ENCODE measurements at places on chromosomes 12 and 14. TPM values are rescaled to one million over a fixed set of nuclear protein-coding genes. Genes with fewer than 3 reads are reported as not detected.
A peak's percentile ranks its signal among the peaks of the same experiment; 100 is the strongest.

GRCh38 chr12:12507121-12507520 is 55.5 kb downstream of the DUSP16 start:
- no peak for DNase-seq

GRCh38 chr12:132909030-132909368 is 21.6 kb upstream of the CHFR start:
- DNase-seq: no peak

DNA sequence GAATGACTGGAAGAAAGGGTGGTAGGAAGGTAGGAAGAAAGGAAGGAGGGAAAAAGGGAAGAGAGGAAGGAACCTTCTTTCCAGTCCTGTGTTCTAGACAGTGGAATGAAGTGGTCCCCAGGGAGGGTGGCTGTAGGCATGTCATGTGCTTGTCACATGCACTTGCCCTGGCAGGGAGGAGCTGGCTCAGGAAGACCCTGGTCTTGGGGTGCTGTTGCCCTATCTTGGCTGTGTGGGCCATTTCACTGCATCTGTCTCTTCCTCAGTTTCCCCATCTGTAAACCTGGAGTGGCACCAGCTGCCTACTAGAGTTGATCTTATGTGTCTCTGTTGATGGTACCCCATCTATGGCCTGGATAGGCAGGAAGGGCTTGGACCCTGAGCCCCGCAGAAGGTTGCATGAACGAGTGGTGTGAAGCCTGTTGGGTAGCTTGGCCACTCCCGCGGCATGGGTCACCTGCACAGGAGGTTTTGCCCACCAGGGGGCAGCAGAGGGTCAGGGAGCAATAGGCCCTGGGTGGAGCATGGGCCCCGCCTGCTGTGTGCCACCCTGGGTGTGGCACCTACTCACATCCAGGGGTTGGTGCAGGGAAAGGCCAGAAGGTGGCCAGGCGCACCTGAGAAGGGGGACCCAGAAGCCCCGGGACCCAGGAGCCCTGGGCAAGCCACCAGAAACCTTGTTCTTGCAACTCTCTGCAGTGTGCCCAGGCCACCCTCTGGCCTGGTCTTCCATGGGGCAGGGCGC is 25.1 kb downstream of the MEG3 start:
- DNase-seq: no peak

GRCh38 chr12:5374713-5375112 is 57.2 kb upstream of the NTF3 start:
- DNase-seq: no peak

DNA sequence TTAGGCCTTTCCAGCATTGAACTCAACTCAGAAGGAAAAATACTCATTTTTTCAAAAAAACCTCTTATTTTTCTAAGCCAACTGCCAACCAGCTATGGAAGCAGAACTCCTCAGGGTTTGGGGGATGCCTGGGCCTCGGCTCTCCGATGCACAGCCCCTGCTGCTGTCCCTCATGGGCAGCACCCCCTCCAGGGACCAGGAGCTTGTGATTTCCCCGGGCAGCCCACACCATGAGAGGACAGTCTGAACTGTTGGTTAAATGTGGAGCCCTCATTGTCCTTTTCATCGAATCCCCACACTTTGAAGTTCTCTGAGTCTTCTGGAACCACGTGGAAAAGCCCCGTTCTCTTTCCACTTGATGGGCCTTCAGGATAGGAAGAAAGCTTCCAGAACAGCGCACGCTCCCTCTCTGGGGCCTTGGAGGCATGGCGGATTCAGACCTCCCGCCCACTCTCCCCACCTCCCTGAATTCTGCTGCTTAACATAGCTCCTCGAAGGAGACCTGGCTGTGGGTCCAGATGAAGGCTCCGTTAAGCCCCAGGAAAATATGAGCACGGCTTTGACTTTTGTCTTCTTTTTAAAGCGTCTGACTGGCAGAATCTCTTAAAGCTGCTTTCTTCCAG is 156.6 kb downstream of the CALM1 start:
- no peak for DNase-seq

GRCh38 chr14:72906879-72907278 is 13.0 kb upstream of the DPF3 start:
- no peak for DNase-seq

DNA sequence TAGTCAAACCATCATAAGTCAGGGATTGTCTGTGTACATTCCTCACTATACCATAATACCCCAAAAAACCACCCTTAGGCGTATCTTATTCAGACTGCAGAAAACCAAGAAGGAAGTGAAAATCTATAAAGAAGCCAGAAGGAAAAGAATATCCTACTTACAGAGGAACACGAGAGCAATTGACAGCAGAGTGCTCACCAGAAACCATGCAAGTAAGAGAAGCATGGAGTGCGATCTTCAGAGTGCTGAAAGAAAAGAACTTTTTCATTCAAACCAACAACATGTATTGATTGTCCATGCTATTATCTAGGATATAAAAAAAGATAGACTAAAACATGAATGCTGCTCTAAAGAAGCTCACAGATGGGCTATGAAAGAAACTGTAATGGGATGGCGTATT is 50.8 kb downstream of the STXBP6 start:
- no peak for DNase-seq

- DNase-seq: no peak
These were observed 32.8 kb downstream of the ERP29 start for GRCh38 chr12:112046003-112046402.

GRCh38 chr14:105492031-105492970 is 1.3 kb downstream of the TEDC1 start:
- DNase-seq: no peak

GRCh38 chr12:52195065-52195730 is 3.4 kb upstream of the KRT80 start:
- DNase-seq: no peak

DNA sequence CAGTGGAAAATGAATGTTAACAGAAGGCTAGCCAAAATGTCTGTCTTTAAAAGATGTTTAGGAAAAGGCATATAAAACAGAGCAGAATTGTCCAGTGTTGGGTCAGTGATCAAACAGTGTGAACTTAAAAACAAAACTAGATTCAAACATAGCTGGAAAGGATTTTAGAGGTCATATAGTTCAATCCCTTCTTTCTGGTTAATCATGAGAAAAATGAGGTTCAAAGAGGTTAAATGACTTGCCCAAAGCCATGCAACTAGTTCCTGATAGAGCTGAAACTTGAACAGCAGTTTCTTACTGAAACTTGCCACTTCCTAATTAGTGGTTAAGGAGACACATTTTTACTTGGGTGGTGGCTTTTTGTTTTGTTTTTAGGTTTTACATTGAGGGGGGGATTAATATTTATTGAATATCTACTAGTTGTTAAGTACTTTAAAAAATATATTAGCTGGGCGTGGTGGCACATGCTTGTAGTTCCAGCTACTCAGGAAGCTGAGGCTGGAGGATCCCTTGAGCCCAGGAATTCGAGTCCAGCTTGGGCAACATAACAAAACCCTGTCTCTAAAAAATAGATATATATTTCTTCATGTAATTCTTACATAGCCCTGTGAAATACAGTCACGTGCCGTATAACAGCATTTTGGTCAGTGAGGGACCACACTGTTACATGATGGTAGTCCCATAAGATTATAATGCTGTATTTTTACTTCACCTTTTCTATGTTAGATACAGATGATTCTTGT is 20.4 kb downstream of the ACVR1B start:
- DNase-seq: peak; percentile 67

KIF26A gene
- not detected for total RNA-seq

- peak; percentile 37 for DNase-seq
These were observed 22.4 kb upstream of the GPR33 start for GRCh38 chr14:31510222-31510621.

- no peak for DNase-seq
These were observed 771.6 kb downstream of the LRFN5 start for GRCh38 chr14:42378274-42378673.

DNA sequence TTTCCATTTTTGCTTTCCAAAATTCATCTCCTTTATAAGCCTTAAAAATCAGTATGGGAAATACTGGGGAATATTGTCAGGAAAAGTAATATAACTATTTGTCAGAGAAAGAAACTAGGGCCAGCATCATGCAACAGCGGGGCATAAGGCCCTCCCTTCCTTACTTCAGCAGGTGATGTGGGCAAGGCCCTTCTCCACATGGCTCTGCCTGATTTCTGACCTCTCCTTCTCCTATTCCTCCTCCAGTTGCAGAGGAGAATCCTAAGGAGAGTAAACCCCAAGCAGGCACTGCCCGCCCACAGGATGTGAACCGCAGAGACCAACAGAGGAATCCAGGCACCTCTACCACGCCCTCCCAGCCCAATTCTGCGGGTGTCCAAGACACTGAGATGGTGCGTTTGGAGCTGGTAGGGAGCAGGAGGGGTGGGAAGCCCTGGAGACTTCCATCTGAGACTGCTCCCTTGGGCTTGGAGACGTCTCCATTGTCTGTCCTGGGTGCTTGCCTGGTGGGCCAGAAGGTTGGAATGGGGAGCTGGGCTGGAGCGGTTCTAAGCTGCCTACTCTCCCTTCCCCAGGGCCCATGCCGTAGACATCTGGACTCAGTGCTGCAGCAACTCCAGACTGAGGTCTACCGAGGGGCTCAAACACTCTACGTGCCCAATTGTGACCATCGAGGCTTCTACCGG is 2.7 kb upstream of the SOAT2 start:
- no peak for DNase-seq

DNA sequence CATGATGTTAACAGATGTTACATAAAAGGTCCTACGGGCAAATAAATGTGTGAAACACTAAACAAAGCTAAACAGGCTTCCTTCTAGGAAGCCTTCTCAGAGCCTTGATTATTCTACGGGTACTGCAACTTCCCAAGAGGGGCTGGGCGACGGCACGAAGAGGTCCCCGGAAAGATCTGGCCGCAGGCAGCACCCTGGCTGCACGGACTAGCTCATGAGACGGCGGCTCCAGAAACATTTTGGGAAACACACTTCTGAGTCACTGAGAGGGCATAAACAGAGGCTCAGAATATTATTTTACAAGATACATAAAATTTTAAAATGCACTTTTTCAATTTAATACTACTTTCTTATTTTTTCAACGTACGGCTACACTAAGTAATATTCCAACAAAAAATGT is 19.4 kb downstream of the STX2 start:
- DNase-seq: no peak

DNA sequence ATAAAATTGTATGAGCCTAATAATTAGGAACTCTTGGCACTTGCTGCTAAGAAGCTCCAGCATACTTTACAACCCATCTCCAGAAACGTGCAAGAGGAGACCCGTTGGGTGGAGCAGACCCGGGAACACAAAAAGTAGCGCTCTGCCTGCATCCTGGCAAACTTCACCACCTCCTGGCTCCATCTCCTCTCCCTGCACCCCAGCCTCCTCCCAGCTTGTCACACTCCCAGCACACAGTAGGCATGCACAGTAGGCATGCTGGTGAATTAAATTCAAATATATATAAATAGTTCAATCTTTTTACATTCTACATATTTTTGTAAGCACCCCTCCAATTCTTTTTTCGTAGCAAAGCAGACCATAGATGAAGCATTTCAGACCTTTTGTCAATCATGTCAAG is 1.2 kb downstream of the VSIG10 start:
- no peak for DNase-seq

DNA sequence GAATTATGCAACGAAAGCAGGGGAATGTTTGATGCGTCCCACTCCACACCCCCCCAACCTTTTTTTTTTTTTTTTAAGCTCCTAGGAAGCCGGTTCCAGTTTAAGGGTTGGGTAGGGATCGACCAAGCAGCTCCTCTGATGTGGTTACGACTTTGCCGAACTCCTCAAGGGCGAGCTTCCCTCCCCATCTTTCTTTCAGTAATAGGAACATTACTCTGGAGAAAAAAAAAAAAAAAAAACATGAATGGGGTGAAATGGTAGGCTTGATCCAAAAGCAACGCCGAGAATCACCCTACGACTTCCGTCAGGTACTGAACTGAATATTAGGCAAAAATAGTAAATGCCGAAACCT is 9.6 kb downstream of the BMP4 start:
- DNase-seq: no peak

GRCh38 chr12:93449277-93449676 is 7.5 kb upstream of the UBE2N start:
- no peak for DNase-seq

- DNase-seq: no peak
These were observed 324.6 kb upstream of the DIO3 start for GRCh38 chr14:101236496-101237251.

DNA sequence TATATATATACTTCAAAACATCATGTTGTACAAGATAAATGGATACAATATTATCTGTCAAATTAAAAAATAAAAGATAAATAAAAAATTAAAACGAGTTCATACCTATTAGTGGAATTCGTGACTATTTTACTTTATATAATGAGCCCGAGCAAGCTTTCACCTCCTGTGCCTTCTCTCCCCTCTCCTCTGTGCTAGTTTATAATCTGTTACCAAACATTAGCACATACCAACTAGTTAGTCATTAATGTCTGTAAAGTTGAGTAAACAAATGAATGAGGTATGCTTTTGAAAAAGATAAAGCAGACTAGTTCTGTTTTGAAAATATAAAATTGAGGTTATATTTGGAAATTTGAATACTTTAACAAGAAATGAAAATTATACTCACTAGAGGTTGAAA is 84.0 kb downstream of the LRRC9 start:
- no peak for DNase-seq

- DNase-seq: peak; percentile 93
These were observed 54.3 kb downstream of the SLC41A2 start for GRCh38 chr12:104903648-104904423.

DNA sequence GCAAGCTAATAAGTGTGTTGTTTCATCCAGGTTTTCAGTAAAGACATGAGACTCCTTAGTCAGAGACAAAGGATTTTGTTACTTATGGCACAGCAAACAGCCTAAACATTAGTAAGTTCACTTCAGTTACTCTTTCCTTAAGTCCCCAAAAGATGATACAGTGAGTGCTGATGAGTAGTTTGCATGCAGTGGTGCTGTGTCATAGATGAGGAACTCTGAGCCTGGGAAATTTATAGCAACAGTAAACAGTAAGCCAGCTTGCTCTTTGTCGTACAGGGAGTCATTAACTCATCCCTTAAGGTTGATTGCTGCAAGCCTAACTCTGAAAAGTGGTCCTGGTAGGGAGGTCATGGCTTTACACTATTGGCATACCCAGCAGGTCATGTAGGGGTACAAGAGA is 208.6 kb upstream of the OR4E1 start:
- no peak for DNase-seq

All from fibroblast of the aortic adventitia (primary cell).